ENCODE measurements at places on chromosomes 4 and X.

- no peak for DNase-seq
These were observed 1008.0 kb downstream of the GLUD2 start for GRCh38 chrX:122055460-122055859.

- DNase-seq, result no peak
These were observed 16.1 kb downstream of the BCOR start for GRCh38 chrX:40081679-40082068.

DNA sequence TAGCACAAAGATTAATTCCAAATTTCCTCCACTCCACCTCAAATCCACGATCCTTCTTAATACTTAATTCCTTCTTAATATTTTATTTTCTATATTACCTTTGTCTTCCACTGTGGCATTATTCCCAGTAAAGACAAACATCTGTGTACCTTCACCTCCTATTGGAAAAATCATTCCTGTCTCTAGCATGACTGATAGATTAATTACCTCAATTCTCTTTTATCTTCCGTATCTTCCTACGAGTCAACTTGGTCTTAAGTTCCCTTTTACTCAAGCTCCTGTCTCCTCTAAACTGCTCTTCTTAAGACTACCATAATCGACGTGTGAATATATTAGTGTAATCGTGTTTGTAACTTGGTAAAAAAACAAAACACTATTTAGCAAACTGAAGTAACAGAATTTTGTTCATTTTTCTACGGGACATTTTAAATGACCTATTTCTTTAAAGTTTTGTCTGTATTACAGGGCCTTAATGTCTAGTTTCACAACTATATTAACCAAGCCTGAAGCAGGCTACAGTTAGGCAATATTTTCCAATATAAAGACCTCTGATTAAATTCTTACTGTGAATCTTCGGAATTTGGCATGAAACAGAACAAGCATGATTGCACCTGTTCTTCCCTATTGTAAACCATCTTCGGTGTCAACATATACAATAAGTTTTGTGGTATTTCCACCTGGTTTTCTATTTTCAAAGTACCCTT, 1.1 kb upstream of the USP38 start:
- no peak for DNase-seq

DNA sequence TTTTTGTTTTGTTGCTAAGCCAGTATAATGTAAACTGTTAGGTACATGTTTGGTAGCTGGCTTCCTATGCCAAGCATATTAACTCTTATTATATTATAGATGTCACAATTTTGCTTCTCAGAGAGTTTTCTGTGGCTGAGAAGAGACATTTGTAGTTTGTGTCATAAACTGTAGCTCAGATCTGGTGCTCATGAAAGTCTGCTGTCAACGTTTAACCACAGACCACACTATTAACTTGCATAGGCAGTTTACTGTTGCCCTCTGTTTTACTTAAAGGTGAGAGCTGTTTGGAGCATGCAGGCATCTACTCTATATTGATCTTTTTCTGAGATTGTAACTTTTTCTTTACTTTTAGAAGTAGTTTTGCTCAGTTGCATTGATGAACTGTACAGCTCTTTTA, 166.8 kb downstream of the TLL1 start:
- no peak for DNase-seq
